ENCODE measurements at places on chromosomes 6 and 20.

DNA sequence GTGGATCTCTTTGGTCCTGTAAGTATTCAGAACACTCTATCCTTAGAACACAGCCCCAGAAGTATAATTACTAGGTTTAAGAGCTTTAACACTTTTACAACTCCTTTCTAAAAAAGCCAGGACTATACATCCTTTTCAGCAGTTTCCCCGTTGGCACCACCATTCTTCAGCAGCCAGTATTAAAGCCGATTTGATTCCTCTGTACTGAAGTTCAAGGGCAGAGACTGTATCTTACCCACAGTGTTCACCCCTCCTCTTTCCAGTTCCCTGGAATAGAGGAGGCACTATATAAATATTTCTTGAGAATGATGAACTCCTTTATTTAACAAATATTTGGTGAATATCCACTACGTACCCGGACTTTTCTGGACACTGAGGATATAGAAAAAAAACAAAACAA, 15.9 kb downstream of the SEC63 start:
- no peak for DNase-seq

GRCh38 chr20:38214256-38215193, 46.0 kb downstream of the KIAA1755 start:
- DNase-seq, result no peak

DNA sequence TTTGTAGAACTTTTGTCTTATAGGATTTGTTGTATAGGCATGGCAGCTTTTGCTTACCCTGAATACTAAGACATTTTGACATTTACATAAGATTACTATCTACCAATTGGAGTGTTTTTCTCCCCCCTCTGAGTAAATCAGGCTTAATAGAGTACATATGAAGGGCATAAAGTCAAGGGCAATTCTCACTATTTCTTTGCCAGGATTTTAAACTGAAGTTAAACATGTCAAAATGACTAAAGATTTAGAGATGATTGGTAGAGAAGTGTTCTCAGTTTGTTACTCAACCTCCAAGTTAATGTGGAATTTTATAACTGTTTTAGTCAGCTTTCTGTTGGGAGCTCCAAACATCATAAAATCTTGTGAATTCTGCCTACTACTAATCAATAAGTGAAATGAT, 157.8 kb downstream of the CDKAL1 start:
- no peak for DNase-seq

DNA sequence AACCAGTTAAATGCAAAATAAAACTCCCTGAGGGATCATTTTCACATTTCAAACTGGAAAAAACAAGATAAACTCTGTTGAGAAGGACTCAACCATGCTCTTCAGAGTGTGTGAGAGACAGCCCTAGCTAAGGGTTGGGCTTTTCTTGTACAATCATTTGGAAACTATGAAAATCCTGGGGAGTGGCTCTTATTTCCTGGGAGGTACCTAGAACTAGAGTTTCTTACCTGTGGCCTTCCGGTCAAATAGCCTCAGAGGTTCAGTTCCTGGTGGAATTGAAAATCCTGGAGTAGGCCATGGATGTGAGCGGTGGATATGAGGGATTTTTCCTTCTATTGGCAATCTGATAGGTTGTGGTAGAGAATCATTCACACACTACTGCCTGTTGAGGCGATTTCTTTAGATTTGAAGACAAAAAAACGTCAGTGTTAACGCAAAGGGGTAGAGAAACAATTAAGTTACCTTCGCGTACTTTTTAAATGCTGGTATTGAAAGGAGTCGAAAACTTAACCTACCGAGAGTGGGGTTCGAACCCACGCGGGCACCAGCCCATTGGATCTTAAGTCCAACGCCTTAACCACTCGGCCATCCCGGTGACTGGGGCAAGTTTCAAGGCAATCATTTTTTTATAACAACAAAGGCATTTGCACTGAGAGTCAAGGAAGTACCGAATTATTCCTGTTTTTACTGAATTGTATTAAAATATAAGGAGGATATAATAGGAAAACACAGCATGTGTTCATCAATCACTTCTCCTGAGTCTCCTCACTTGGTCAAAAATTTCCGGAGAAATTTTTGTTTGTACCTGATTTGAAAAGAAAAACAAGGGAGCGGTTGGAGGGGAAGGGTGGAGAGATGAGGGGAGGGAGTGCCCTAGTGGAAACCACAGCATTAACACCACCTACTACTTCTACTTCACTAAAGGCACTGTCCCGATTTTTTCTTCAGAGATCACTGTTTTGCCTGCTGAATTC, 191.3 kb downstream of the OR2B2 start:
- DNase-seq, result no peak

GRCh38 chr20:44357020-44357419, 1.5 kb downstream of the HNF4A start:
- DNase-seq, result no peak

DNA sequence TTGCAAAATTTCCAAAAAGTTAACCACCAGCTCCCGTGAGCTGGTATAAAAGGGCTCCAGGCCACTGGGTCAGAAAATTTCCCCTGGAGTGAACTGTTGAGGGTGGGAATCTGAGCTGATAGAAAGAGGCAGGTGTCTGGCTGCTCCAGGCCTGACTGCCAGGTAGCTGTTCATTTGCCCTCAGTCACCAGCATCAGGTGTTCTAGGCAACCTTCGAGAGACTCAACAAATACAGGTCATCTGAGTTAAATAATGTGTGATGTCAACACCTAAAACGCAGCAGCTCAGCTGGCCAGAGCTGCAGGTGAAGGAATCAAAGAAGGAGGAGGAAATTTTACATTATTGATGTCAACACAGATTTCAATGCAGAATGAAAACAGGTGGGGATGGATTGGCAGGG, 46.7 kb downstream of the KCNK5 start:
- no peak for DNase-seq

- DNase-seq, result peak; percentile 30
Observed at GRCh38 chr6:40778196-40778595, 191.0 kb upstream of the LRFN2 start.

DNA sequence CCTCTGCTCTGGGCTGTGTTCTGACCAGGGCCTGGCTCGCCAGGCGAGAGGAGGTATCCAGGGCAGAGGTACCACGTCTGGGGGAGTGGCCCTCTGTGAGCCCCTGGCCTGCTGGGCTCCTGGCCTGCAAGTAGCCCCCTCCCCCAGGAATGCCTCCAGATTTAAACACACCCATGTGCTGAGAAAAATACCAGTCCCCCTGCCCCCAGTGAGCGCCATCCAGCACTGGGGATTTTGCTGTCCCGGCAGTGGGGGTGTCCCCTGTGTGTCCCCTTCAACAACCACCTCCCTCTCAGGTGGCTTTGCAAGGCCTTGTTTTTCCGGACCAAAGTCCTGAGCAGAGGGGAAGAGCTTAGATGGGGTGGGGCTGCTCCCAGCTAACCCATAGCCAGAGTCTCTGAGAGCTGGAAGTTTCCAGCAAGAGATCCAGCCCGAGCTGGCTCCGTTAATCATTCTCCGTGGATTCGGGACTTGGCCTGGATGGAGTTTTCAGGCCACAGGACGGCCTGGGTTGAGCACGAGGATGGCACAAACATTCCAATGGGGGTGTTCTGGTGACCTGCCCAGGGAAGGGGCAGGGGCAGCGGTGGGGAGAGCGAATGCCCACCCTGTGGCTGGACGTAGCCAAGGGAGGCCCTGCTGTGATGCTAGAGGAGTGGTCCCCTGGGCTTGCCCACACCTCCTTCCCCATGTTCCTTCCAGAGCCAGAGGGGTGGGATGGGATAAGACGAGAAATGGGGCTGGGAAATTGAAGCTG, 29.0 kb downstream of the PCK1 start:
- DNase-seq, result no peak

DNA sequence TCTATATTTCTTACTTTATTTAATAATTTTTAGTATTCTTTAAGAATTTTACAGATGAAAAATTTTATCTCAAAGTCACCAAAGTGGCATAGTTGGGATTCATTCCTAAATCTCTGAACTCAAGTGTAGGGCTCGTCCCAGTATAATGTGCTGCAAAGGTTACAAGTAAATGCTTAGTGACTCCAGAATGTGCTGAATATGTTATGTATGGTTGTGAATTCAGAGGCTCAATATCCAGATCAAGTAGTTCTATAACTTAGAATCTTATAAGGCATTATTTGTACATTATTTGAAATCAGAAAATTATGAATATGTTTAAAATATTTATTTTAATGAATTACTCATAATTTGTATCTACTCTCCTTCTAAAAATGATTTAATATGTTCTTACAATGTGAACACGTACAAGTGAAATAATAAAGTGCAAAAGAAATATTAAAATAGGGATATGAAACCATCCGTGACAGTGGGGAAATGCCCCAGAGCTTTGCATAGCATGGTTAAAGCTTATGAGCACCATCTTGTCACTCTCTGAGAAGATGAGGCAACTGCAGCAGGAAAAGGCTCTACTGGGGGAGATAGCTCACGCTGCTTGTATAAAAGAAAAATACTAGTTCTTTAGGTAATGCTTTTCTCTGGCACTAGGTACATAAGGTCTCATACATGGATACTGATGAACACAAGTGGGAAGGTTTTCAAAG, 259.0 kb downstream of the FOXC1 start:
- no peak for DNase-seq

DNA sequence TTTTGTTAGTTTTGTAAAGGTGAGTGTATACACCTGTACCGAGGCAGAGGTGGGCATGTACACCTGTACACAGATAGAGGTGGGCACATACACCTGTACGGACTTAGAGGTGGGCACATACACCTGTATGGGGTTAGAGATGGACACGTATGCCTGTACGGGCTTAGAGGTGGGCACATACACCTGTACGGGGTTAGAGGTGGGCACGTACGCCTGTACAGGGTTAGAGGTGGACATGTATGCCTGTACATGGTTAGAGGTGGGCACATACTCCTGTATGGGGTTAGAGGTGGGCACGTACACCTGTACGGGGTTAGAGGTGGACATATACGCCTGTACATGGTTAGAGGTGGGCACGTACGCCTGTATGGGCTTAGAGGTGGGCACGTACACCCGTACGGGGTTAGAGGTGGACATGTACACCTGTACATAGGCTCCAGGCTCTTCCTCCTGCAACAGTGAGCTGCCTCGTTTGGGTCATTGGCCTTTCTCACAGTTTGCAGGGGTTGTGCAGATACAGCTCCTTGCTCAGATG, 63.7 kb downstream of the PHACTR3 start:
- DNase-seq, result no peak

- DNase-seq, result no peak
Observed at GRCh38 chr6:11218538-11219399, 13.7 kb downstream of the NEDD9 start.

GRCh38 chr20:49750611-49751396, 37.1 kb upstream of the B4GALT5 start:
- DNase-seq, result no peak

DNA sequence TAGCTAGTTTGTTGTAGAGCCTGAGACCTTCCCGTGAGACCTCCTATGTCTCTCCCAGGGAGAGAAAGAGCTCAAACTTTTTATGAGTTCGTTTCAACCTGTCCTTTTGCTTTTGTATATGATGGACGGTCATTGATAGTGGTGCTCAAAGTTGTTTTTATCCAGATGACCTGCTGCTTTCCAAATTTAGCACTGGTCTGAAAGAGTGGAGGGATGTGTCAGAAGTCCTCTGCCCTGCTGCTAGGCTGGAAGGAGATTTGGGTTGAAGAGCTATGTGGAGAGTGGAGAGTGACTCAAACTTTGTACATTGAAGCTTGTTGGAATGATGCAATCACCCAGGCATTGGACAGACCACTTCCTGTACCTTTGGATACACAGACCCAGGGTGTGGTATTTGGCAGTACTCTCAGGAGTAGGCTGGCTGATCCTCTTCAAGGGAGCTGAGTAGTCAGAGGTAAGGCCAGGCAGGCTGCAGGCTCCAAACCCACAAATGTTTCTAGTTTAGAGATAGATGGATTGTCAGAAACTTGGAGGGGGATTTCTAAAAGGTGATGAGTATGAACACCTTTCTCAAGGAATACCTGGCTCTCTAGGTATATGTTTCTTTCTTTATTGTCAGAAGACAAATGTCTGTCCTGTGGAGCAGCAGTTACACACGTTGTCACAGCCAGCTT, 49.4 kb upstream of the RREB1 start:
- peak; percentile 94 for DNase-seq

DNA sequence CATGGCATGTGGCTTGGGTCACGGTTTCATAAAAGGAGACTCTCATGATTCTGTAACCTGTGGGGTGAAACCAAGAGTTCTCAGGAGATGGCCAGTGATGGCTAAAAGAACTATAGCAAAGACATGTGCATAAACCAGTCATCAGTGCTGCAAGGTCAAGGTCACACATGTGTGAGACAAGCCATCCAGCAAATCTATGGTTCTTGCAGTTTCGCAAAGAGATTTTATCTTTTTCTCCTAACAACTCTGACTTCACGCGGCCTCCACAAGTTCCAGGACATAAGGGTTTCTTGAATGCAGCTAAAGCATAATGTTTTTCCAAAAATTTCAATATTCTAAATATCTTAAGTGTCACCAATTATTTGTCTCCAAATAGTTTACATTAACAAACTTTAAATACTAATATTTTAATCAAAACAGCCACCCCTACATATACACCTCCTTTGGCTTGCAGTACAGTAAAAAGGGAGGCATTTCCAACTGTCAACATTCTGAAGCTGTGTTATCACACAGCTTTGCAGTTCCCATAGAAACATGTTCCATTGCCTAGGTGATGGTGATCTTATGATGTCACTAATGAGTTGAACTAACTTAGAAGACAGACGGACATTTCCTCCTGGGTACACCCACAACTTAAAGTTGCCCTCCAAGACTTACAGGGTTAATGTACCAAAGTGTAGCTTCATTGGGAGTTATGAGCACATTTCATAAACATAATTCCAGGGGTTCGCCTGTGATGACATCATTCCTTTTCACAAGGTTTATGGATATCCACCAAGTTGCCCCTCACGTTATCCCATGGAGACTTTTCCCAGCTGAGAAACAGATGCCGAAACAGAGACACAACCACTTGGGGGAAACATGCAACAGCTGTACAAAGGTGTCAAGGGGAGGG, 250.9 kb upstream of the PDE10A start:
- no peak for DNase-seq

GRCh38 chr6:53376661-53377226, 28.0 kb upstream of the ELOVL5 start:
- no peak for DNase-seq
